Cardiac fibroblast (primary cell): ENCODE measurements at places on chromosomes 6 and 20.

- no peak for DNase-seq
Measured at GRCh38 chr6:56739836-56740815, 97.4 kb upstream of the DST start.

DNA sequence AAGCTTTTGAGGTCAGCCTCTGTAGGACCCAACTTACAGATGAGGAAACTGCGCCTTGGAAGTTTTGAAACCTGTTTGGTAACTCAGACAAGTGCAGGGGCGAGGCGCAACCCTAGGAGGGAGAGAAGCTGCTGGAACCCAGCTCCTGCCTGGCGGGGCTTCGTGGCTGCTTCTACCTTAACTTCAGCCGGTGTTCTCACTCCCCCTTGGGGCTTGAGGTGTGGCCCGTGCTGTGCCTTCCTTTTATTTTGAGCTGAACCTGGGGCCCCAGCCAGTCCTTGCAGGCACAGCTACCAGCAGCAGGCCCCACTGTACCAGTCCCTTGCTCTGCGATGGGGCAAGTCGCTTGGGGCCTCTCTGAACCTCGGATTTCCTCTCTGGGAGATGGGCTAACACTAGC is 12.0 kb downstream of the RBM38 start:
- DNase-seq, result no peak

- no peak for DNase-seq
Measured at GRCh38 chr20:34355427-34355826, 7.6 kb upstream of the ITCH start.

- DNase-seq, result peak; percentile 59
Measured at GRCh38 chr6:142376800-142377496, 75.1 kb downstream of the ADGRG6 start.

DNA sequence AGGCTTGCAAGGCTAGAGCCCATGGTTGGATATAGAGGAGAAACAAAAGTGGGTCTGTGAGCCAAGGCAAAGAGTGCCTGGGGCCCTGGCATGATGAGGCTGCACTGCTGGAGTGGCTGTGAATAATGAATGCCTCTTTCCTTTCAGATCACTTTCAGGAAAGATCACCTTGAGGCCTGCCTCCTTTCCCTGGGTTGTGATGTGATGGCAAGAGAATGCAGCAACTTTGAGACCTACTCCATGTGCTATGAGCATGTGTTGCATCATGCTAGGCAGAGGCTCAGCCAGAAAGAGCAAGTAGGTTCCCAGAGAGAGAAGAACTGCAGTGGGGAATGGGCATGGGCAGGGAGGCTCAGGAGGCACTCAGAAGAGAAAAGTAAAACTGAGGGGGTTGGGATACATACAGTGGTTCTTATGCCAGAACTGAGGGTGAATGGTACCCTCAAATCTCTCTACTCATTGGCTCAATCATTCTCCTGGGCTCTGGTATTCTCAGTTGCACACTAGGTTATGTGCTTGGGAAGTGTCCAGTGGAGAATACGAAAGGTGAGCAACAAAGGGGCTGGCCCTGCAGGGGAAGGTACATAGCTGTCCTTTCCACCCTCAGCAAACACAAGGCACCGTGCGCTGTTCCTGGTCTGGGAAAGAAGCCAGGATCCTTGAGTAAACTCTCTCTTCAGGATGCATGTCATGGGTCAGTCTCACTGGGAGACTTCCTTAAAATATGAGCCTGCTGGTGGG is 45.9 kb downstream of the CD164 start:
- DNase-seq, result peak; percentile 48

DNA sequence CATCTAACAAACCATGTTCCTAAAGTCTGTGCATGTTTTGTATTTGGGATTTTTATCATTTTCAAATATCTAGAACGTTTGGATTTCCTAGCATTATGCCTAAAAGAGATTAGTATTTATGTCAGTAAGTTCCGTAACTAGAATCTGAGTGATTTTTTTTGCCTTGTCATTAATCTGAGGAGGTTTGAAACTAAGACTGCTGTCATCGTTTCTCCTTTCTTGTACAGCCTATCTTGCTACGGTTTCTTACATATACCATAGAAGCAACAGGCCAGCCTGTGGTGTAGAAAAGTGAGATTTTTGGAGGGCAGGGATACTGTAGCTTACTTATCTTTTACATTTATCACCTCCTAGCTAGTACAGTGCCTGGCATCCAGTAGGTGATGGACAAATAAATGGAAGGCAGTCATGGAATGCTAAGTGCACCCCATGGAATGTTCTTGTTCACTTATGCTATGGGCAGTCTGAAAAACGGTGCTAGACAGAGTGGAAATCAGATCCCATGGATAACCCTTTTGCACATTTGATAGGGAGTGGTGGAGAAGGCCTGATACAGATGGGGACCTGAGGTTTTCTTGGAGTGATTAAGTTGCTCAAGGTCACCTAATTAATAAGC is 93.9 kb downstream of the ARID1B start:
- DNase-seq, result no peak

DNA sequence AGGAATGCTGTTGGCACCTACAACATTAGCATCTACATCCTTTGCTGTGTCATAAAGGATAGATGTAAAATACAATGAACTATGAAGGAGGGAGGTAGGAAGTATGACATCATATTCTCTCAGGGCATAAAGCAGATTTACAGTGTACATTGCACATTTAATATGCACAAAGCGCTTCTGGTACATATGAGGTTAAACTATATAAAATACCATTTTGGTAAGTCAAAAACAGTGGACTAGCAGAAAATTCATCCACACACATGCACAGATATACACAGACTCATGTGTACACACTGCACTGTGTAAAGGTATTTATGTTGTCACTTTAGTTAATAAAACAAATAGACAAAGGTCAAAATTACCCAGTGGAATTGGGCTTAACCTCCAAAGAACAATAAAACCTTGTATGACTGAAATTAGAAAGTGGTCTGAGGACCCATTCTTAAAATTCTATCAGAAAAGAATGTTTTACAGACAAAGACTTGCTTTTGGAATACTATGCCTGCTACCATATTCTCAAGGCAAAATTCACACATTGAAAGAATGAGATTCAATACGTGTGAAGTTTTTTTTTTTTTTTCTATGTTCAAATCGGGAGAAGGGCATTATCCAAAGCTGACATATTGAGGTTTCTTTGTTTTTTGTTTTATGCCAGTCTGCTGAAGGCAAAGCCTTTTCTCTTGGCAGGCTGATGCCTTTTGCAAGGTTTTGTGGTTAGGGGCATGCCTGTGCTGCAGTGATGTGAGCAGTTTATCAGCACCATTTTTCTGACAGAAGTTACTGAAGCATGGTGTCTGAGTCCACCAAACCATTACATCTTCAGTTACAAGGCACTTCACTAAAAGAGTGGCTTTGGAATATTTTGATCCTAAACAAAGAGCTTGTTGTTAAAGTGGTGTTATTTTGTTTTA is 199.0 kb downstream of the PLCB1 start:
- no peak for DNase-seq

GRCh38 chr6:98352348-98352747 is 482.0 kb upstream of the POU3F2 start:
- DNase-seq, result no peak

- peak; percentile 43 for DNase-seq
Measured at GRCh38 chr6:141482796-141483597, 649.7 kb upstream of the GJE1 start.
